ENCODE measurements at places on chromosomes 5 and 9. TPM values are rescaled to one million over a fixed set of nuclear protein-coding genes. Genes with fewer than 3 reads are reported as not detected.

The OGN gene
- not detected for total RNA-seq

The BAAT gene
- not detected for total RNA-seq

The RMI1 gene
- total RNA-seq: 6.6 TPM

The GDNF gene
- 2.2 TPM for total RNA-seq

The SPINK13 gene
- total RNA-seq: not detected

The STING1 gene
- 10.4 TPM for total RNA-seq

The SERF1A gene
- 11.5 TPM for total RNA-seq

The PCDHGA11 gene
- total RNA-seq: 7.0 TPM

The PLAC8L1 gene
- total RNA-seq: not detected

The SHOC1 gene
- total RNA-seq: not detected

Measured in RPMI7951 (cell line).